ENCODE measurements at places on chromosomes 16 and 17.

DNA sequence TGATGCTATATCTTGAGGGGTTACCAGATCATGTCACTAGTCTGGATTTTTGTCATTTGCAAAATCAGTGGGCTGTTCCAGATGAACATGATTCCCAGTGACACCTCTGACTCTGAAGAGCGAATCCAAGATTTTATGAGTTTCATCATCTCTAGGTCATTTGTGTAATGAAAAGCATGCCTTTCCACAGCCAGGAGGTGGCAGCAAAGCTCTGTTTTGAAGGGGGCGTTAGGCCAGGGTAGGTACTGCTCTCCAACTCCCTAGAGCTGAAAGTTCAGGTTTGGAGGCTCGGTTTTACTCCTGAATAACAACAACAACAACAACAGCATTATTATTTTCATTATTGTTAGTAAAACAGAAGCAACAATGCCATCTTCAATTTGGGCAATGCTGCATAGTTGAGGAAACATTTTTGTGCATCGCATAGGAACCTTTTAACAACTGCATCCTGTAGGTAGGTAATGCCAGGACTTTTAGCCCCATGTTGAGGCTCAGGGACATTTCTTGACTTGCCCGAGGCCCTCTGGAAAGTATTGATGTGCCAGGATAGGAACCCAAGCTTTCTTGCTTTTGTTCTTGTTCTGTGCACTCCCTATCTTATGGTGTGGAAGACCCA, 77.0 kb downstream of the MYH13 start:
- peak; percentile 40 for DNase-seq
- H3K36me3 ChIP-seq = no peaks in the 10 kb centered on the region
- no peak overlapping the region for H3K27ac ChIP-seq
- H3K27me3 ChIP-seq = no peaks in the 10 kb centered on the region
- no peak overlapping the region for H3K4me3 ChIP-seq
- H3K4me1 ChIP-seq = peaks cover 3% of the 10 kb centered on the region

- peak; percentile 73 for DNase-seq
- H3K27me3 ChIP-seq = no peaks in the 10 kb centered on the region
- no peak overlapping the region for H3K4me3 ChIP-seq
- H3K27ac ChIP-seq = no peak overlapping the region
- peaks cover 27% of the 10 kb centered on the region for H3K4me1 ChIP-seq
- H3K36me3 ChIP-seq = no peaks in the 10 kb centered on the region
Measured at GRCh38 chr17:6507535-6507934, 48.8 kb downstream of the PITPNM3 start.

GRCh38 chr16:84292011-84292410, 2.7 kb upstream of the WFDC1 start:
- no peaks in the 10 kb centered on the region for H3K27me3 ChIP-seq
- H3K4me3 ChIP-seq = no peak overlapping the region
- peaks cover 7% of the 10 kb centered on the region for H3K4me1 ChIP-seq
- no peaks in the 10 kb centered on the region for H3K36me3 ChIP-seq
- H3K27ac ChIP-seq = no peak overlapping the region

GRCh38 chr17:33262266-33263123, 30.6 kb downstream of the ASIC2 start:
- no peaks in the 10 kb centered on the region for H3K27me3 ChIP-seq
- H3K4me1 ChIP-seq = no peaks in the 10 kb centered on the region
- H3K36me3 ChIP-seq = no peaks in the 10 kb centered on the region

- DNase-seq = no peak
- H3K4me1 ChIP-seq = peaks cover 11% of the 10 kb centered on the region
- H3K4me3 ChIP-seq = no peak overlapping the region
Measured at GRCh38 chr16:85602402-85603202, 10.5 kb upstream of the GSE1 start.

DNA sequence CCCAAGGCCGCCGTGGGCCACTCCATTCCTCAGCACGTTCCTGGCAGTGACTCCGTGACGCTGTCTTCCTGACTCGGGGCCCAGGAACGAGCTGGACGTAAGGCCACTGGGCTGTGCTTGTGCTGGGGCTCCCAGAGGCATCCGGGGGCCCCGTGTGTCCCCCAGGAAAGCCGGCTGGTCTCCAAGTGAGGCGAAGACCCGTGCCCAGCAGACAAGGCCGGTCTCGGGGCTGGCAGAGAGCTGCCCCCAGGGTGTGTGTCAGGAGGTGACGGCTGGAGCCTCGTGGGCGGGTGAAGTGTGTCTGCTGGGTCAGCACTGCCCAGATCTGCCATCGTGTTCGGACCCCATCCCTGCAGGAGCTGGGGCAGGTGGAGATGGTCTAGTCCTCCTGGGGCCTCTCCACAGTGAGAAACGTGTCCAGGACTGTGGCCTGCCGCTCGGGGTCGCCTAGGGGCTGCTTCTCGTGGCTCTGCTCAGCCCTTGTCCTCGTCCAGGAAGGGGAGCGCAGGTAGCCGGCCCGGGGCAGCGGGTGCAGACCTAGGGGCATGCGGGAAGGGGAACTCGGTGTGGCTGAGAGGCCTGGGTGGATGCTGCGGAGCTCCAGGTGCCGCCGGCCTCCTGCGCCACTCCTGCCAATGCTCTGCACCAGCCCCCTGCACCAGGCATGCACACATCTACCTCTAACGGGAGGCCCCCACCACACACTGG, 13.1 kb downstream of the DBNDD1 start:
- no peaks in the 10 kb centered on the region for H3K36me3 ChIP-seq
- H3K27ac ChIP-seq = no peak overlapping the region
- no peak for DNase-seq
- H3K4me1 ChIP-seq = no peaks in the 10 kb centered on the region
- no peak overlapping the region for H3K4me3 ChIP-seq

Data from ovary (tissue), 10 donors.